ENCODE measurements at places on chromosomes 11 and 22.

- DNase-seq, result no peak
These were observed 120.6 kb downstream of the PDE3B start for GRCh38 chr11:14764179-14764578.

DNA sequence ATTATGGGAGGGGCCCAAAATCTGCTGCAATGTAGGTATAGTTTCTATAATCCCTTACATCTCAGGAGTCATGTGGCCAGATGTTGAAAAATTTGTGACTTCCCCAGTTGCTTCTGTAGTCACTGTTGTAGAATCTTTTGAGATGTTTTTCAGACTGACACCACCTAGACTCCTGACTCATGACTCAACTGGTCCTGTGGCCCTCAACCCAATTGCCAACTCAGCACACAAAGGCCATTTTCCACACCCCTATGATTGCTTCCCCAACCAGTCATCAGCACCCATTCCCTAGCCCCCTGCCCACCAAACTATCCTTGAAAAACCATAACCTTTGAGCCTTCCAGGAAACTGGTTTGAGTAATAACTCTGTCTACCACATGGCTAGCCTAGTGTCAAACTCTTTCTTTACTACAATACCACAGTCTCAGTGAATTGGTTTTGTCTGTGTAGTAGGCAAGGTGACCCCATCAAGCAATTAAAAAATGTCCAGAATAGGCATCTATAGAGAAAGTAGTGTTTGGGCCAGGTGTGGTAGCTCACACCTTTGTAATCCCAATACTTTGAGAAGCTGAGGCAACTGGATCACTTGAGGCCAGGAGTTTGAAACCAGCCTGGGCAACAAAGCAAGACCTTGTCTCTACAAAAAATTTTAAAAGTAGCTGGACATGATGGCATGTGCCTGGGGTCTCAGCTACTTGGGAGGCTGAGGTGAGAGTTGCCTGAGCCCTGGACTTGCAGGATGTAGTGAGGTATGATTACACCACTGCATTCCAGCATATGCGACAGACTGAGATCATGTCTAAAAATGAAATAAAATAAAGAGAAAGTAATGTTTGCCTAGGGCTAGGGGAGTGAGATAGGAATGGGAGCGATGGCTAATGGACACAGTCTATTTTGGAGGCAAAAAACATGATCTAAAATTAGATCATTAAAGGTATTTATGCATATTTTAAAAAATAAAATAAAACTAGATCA is 24.1 kb upstream of the FEZ1 start:
- no peak for DNase-seq

DNA sequence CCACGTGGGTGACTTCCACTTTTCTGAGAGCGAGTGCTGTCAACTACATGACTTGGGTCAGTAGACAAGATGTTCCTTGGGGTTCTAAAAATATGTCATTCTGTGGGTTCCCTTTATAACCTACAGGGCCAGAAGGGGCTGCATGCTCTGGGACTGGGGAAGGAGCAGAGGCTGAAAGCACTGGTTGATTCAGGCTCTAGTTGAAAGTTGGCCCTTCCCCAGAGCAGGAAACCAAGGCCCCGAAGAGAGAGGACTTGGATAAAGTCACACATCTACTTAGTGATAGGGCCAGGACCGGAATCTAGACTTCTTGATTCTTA is 9.9 kb downstream of the ADAMTS15 start:
- DNase-seq, result no peak

DNA sequence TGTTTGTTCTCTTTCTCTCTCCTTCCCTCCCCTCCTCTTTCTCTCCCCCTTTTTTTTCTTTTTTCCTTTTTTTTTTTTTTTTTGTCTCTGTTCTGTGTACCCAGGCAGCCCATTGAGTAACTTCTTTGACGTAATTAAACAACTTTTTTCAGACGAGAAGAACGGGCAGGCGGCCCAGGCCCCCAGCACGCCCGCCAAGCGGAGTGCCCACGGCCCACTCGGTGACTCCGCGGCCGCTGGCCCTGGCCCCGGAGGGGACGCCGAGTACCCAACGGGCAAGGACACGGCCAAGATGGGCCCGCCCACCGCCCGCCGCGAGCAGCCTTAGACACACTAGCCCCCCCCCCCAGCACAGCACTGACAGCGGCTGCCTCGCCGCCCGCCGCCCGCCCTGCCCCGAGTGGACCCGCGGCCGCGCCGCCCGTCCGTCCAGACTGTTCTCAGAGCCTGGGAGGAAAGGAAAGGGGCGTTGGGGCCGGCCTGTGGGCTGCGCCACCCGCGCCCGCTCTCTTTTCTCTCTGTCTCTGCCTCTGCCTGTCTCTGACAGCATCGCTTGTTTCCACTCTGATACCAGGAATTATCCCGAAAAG is 26.1 kb downstream of the MOB2 start:
- DNase-seq, result no peak

- no peak for DNase-seq
These were observed 113.1 kb downstream of the ETS1 start for GRCh38 chr11:128474036-128474874.

- no peak for DNase-seq
These were observed 22.7 kb upstream of the TMPRSS5 start for GRCh38 chr11:113728814-113729213.

- no peak for DNase-seq
These were observed 2.4 kb downstream of the LTBP3 start for GRCh38 chr11:65555693-65556231.

- no peak for DNase-seq
These were observed 225.4 kb downstream of the NTM start for GRCh38 chr11:131595797-131596196.

DNA sequence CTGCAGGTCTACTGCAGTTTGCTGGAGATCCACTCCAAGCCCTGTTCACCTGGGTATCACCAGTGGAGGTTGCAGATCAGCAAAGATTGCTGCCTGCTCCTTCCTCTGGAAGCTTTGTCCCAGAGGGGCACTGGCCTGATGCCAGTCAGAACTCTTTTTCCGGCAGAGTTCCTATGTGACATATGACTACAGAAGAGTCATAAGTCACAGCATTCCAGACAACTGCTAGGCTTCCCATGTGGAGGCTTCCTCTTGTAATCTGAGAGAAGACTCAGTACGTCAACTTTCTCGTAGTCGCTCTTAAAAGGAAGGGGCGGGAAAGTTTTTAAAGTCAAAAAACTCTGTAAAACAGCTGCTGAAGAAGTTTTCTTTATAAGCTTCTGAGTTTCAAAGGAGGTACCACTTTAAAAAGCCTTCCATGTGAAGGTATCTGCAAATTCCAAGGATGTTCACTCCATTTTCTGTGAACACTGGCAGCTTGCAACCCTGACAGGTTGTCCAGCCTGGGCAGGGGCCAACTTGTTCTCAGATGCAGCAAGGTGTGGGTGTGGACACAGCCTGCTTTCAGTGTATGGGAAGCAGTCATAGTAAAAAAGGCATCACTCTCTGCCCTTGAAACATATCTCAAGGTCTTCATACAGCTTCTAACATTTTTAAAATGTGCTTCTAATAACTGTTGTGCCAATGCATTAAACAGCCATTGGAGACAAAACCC is 97.8 kb downstream of the ME3 start:
- no peak for DNase-seq

GRCh38 chr11:1076061-1076665 is 1.5 kb downstream of the MUC2 start:
- no peak for DNase-seq

DNA sequence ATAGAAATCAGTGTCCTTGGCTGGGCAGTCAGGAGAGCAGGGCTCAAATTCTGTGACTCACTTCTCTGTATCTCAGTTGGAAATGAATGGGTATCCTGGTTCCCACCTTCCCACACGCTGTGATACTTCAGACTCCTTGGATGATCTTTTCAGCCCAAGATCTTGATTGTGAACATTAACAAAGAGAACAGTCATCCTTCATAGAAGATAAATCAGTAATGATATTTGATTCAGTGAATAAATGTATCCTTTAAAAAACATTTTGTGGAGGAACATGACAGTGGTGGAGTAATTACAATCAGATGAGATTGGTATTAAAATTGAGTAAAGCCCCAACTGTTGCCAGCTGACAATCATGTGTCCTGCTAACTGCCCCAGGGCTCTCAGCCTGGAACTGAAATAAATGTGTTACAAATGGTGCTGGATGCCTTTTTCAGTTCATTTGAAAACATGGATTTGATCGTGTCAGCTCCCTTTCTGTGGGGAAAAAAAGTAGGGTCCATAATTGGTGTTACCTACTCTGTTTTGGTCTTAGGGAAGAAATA is 72.9 kb upstream of the OR5AN1 start:
- DNase-seq, result no peak

DNA sequence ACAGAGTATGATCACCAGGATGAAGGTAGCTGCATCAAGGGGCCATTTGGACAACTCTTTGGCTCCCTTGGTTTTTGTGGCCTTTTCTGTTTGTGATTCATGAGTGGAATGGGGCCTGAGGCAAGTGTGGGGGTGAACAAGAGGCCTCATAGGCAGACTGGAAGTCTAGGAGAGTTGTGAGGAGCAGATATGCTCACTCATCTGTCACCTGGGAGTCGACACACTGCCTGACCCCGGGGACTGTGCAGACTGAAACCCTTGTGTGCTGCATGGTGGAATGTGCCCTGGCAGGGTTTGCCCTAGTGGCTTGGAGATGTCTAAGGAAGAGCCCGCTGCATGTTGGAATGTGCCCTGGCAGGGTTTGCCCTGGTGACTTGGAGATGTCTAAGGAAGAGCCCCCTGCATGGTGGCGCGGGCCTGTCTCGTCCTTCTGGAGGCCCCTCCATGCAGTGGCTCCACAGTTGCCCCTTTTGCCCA is 60.0 kb downstream of the MED15 start:
- no peak for DNase-seq

- DNase-seq, result no peak
These were observed 238.2 kb downstream of the SOX6 start for GRCh38 chr11:16117989-16118756.

DNA sequence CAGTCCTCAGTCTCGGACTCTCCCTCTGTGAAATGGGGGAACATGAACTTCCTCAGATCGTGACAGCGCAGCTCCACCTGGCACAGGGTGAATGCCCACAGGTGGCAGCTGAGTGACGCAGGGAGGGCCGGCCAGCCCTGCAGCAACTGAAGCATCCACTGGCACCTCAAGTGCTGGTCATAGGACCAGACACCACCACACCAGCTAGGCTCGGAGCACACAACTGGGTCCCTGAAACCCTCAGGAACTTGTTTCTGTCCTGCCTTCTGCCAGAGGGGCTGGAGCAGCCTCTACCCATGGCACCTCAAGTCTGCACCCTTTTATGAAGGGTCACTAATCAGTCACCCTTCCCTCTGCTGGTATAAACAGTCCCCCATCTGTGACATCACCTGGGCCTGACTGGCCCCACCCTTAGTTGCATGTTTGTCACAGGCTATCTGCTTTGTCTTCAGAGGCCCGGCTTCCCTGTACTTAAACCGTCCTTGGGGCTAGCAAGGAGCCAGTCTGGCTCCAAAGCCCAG is 7.4 kb upstream of the CDC42BPG start:
- DNase-seq, result no peak

DNA sequence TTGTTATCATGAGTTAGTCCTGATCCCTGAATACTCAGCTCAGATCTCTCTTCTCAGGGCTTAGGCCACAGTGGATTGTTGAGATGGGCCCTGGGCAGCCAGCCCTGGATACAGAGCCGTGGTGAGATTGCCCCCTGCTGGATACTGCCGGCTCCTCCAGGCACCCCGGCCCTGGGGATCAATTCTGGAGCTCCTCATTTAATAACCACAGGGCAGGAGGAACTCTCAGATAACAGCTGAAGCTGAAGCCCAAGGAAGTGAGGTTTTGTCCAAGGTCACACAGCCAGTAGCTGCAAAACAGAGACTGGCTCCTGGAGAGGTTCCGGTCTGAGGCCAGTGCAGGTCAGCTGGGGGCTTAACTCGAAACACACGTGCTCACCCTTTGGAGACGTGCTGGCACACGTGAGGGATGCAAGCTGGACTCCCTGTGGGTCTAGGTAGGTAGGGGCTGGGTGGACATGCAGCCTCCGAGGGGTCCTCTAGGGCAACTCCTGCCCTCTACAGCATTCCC is 16.0 kb downstream of the USH1C start:
- peak; percentile 77 for DNase-seq

- DNase-seq, result no peak
These were observed 60.2 kb downstream of the LINC01488 start for GRCh38 chr11:69541501-69542313.

DNA sequence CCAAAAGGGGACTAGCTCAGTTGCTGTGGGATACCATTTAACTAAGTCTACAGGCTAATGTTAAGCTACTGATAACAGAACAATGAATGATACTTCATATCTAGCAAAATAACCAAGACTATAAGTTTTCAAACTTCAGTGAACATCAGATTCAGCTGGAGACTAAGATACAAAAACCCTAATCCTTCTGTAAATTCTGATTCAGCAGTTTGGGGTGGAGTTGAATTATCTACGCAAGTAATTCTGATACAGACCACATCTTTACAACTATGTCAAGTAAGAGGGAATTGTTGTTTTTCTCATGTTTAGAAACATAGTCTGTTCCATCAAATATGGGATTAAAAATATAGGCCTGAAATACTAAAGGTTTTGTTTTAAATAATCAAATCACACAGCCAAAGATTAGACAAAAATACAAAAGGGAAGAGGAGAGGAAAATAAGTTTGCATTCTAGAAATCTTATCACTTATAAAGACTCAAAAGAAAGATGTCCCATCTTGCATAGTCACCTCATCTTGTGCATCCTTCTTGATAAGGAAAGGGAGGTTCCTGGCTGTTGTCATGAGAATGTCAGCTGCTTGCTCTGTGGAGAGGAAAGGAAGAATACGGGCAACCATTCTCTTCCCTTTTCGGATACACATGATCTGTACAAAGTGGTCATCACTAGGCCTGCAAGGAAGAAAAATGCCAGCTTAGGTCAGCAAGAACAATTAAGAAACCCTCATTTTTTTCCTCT is 21.4 kb downstream of the PATL1 start:
- no peak for DNase-seq

DNA sequence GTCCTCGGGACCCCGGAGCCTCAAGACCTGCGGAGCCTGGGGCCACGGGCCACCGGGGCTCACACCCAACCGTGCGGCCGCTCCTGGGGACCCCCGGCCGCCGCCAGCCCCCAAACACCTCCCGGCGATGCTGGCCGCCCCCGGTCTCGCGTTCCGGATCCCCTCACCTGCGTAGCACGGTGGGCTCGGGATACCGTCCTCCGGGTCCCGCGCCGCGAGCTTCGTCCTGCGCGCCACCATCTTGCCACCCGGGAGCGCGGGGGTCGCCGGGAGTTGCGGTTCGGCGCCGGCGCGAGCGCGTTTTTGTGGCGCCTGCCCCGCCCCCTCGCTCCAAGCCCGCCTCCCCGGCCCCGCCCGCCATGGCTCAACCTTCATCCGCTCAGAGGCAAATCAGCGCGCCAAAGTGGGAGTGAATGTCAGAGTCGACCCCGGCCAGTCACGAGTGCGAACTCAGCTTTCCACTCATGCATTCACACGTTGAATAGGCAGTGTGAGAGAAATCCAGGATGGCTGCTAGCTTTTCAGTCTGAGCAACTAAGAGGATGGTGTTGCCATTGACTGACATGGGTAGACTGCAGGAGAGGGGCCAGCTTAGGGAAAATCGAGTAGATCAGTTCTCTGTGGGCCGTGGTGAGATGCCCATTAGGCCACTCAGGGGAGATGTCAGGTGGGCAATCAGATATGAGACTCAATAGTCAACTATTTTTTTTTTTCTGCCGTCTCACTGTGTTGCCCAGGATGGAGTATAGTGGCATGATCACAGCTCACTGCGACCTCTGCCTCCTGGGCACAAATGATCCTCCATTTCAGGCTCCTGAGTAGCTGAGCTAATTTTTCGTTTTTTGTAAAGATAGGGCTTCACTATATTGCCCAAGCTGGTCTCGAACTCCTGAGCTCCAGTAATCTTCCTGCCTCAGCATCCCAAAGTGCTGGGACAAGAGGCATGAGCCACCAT is 28.3 kb downstream of the SERHL2 start:
- peak; percentile 69 for DNase-seq

GRCh38 chr22:23784215-23784732 is 2.5 kb upstream of the SMARCB1 start:
- no peak for DNase-seq

Data from neural crest cell (in vitro differentiated cells).